LHCN-M2 (cell line): ENCODE measurements at places on chromosomes 7 and 10.

DNA sequence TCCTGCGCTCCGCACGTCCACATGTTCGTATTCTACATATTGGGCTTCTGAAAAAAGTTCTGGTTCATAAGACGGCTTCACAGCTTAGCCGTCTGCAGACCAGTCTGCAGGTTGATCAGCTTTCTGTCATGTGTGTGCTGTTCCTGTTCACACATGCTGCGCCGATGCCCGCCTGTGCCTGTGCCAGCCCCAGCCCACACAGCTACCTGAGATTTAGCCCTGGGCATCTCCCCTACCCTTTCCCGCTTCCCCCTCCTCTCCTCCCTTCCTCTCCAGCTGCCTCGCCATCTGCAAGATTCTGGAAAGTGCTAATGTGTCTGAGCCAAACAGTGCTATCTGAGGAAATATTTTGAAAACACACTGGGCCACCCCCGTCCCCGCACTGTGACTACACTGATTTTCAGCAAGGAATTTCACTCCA lies 7.1 kb downstream of the CHST3 start:
- no peak for DNase-seq

- DNase-seq: no peak
Measured at GRCh38 chr7:157726764-157727163, 390.0 kb downstream of the DNAJB6 start.

DNA sequence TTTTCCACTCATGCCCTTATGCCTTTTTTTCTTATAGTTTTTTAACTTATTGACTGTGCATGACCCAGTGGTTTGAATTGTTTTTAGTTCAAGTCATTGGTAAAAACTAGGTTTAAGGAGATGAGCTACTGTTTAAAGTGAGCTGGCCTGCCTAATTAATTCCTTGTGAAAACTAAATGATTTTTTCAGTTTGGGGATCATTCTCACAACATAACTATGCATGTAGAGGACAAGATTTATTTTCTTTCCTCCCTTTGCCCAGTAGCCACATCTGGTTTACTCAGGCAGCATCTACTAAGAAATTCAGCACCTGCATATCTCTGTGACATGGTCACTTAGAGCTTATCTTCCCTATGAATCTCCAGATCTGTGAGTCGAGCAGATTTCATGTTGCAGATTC lies 1.7 kb downstream of the ADO start:
- DNase-seq: no peak

- DNase-seq: peak; percentile 95
Measured at GRCh38 chr7:139853506-139854123, 24.6 kb downstream of the TBXAS1 start.

DNA sequence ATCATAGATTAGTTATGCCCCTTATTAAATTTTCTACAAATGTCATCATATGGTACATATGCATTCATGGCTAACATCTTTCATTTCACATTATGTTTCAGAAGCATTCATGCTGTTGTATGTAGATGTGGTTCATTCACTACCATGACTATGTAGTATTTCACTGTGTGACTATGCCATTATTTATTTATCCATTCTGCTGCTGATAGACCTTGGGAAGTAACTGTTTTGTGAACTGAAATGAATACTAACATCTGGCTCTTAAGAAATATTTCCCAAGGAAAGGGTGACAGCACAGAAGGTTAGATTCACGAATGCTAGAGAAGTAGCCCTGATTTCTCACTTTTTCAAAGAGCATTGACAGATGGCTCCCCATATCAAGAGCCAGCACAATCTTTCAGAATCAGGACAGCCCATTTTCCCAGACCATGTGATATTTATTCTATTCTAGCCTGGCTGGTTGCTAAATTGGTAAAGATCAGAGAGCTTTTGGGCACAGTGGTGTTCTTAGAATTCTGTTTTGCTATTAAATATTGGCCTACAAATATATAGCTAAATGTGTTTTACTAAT lies 157.4 kb downstream of the DYNC1I1 start:
- no peak for DNase-seq

- DNase-seq: no peak
Measured at GRCh38 chr10:133123746-133124356, 36.1 kb downstream of the ADGRA1 start.

- DNase-seq: no peak
Measured at GRCh38 chr10:129924375-129925085, 39.5 kb downstream of the EBF3 start.

GRCh38 chr10:96681524-96681923 lies 38.8 kb downstream of the PIK3AP1 start:
- DNase-seq: no peak

GRCh38 chr7:26054386-26054785 lies 97.6 kb upstream of the NFE2L3 start:
- no peak for DNase-seq

DNA sequence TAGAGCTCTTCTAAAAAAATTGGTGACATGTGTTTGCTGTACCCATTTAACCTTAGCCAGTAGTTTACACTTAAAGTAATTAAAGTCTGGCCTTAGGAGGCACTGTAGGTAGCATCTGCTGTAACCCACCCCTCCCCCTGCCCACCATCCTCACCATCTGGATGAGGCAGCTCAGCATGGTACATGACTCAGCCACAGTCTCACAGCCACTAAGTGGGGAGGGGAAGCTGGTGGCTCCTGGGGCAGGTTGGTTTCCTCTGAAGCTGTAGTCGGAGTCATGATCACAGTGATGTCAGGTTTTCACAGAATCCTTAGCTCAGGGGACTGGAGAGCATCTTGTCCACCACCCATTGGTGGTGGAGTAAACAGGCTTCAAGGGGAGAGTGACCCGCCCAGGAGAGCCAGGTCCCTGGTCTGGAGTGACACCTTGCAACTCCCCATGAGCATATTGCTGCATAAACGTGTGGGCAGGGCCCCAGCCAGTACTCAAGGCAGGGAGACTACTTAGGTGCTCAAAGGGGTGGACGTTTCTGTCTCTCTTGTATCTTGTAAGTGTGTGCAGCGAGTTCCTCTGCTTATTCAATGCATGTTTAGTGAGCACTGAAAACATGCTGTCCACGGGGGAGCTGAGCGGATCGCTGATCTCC lies 125.9 kb downstream of the GRK5 start:
- peak; percentile 42 for DNase-seq

- no peak for DNase-seq
Measured at GRCh38 chr10:102001435-102002068, 54.4 kb downstream of the ARMH3 start.

GRCh38 chr7:35519971-35520809 lies 174.7 kb downstream of the HERPUD2 start:
- DNase-seq: peak; percentile 71

GRCh38 chr7:2873146-2873545 lies 29.0 kb upstream of the GNA12 start:
- DNase-seq: no peak

GRCh38 chr10:61732629-61733278 lies 70.0 kb downstream of the CABCOCO1 start:
- no peak for DNase-seq

- peak; percentile 20 for DNase-seq
Measured at GRCh38 chr7:14717816-14718215, 184.7 kb downstream of the DGKB start.

DNA sequence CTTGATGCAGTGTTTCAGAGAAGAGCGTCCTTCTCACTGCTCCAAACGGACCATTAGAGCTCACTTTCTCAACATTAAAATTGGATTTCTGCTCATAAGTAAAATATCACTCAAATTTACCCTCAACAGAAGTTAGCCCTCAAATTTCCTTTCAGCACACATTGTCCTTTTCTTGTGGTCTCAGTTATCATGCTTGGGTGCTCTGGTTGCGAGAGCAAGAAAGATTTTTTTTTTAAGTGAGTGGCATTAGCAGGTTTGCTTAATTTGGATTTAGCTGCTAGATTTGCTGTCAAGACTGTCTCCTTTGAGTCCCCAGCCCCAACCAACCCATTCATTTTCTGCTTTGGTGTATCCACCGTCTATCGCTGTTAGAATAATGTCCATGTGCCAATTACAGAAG lies 2.6 kb upstream of the CH25H start:
- no peak for DNase-seq

- peak; percentile 67 for DNase-seq
Measured at GRCh38 chr7:150325110-150325611, 1.8 kb upstream of the ACTR3C start.

DNA sequence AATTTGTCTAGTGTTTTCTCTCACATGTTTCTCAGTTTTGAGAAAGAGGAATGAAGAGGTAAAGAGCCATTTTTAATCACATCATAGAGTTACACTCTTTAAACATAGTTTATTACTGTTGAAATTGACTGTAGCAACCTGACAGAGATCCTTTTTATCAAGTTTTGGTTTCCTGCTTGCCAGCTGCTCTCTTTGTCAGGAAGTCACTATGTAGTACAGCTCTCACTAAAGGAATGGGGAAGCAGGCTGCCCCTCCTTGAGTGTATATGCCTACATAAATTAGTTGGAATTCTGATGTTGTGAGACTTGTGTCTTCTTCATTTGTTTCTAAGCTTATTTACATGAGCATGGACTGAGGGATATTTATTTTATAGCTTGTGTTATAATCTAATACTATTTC lies 1274.0 kb upstream of the CELF2 start:
- peak; percentile 20 for DNase-seq

DNA sequence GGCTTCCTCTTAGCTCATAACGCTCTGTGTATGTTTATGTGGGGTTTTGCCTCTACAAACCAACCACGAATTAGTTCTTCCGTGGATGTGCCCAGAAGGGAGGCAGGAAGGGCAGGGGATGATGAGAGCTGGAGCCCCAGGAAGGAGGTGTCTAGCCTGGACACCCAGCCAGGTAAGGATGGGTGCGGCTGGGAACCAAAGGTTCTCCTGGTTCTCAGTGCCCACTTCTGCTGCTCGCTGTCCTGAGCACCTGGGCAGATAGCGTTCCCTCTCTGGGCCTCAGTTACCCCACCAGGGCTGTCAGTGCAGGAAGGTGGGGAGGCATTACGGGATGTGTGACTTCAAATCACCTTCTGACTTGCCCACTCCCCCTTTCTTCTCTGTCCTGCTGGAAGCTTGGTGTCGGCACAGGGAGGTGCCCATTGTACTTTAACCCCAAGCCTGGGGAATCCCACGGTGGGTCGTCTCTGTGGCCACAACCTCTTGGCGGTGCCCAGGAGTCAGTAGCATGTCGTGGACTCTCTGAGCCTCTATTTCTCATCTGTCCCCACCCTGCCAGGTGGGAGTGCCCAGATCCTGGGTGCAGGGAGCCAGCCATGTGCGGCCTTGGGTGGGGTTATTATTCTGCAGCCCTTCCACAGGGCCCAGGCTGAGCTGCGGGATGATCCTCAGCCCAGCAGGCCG lies 18.7 kb upstream of the PCBD1 start:
- no peak for DNase-seq

- DNase-seq: no peak
Measured at GRCh38 chr10:5360318-5360915, 4.3 kb upstream of the UCN3 start.

- no peak for DNase-seq
Measured at GRCh38 chr7:128692623-128693270, 20.7 kb downstream of the GARIN1A start.

DNA sequence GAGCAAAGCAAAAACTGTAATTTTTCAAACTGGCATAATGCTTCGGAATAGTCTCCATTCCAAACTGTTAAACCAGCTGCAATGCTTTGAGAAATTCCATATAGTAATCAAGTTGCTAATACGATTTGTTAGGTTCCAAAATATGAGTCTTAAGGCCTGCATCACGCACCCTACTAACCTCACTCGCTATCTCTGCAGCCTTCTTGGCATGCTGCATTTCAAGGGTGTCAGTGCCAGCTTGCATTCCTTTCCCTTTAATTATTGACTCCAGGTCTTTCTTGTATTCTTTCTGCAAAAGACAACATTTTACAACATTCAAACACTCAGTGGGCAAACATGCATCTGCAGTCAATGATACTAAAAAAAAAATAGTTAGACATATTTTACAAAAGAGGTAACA lies 61.8 kb downstream of the NEBL start:
- DNase-seq: no peak

DNA sequence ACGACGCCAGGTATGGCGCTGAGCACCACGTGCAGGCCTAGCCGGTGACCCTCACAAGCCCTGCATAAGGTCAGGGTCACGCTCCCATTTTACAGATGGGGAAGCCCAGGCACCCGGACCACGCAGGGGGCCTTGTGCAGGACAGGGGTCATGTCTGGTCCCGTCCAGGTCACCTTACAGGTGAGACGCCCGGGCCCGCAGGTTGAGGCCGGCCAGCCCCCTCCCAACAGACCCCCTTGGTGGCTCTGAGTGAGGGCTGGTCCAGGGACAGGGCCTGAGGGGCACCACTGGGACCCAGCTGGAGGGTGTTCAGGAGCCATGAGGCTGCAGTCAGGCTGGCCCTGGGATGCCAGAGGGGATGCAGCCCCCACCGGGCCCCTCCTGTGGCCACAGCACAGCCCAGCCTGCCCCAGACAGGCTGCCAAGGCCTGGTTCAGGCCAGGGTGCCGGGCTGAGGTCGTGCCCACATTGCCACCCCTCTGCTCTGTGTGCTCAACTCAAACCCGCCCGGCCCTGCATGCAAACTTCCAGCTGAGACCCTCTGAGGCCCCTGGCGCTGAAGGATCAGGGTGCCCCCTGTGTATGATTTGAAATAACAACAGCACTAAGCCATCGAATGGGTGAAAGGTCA lies 69.0 kb downstream of the PWWP2B start:
- DNase-seq: no peak

- DNase-seq: no peak
Measured at GRCh38 chr7:54933643-54934042, 85.2 kb upstream of the EGFR start.

DNA sequence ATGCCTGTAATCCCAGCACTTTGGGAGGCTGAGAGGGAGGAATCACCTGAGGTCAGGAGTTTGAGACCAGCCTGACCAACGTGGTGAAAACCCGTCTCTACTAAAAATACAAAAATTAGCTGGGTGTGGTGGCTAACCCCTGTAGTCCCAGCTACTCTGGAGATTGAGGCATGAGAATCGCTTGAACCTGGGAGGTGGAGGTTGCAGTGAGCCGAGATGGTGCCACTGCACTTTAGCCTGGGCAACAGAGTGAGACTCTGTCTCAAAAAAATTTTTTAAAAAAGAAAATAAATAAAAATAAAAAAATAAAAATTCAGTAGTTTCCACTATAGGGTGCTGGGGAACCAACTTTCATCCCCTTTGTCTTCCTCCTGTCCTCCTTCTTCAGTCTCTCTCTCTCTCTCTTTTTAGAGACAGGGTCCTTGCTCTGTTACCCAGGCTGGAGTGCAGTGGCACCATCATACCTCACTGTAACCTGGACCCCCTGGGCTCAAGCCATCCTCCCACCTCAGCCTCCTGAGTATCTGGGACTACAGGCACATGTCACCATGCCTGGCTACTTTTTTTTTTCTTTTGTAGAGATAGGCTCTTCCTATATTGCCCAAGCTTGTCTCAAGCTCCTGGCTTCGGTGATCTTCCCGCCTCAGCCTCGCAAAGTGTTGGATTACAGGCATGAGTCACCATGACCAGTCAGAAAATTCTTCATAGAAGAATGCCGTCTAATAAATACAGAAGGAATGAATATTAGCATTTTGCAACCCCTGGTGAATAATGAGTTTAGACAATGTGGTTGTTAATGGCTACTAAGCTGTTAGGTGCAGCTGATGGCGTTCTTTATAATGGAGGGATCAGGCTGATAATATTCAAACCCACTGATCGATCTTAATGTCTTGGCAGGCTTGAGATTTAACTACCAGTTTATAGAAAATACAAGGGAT lies 20.6 kb downstream of the RBM20 start:
- DNase-seq: peak; percentile 87

GRCh38 chr10:87760195-87760905 lies 57.7 kb downstream of the ATAD1 start:
- no peak for DNase-seq
